Stimulated activated CD4-positive, alpha-beta T cell treated with anti-CD3 and anti-CD28 coated beads, Interleukin-12 subunit alpha, Interleukin-12 subunit beta, amount 100 ng/mL, for 48 hours (primary cell): ENCODE measurements at places on chromosomes 12 and 14.

GRCh38 chr12:2796187-2796666 lies 1.5 kb downstream of the FKBP4 start:
- DNase-seq = no peak

DNA sequence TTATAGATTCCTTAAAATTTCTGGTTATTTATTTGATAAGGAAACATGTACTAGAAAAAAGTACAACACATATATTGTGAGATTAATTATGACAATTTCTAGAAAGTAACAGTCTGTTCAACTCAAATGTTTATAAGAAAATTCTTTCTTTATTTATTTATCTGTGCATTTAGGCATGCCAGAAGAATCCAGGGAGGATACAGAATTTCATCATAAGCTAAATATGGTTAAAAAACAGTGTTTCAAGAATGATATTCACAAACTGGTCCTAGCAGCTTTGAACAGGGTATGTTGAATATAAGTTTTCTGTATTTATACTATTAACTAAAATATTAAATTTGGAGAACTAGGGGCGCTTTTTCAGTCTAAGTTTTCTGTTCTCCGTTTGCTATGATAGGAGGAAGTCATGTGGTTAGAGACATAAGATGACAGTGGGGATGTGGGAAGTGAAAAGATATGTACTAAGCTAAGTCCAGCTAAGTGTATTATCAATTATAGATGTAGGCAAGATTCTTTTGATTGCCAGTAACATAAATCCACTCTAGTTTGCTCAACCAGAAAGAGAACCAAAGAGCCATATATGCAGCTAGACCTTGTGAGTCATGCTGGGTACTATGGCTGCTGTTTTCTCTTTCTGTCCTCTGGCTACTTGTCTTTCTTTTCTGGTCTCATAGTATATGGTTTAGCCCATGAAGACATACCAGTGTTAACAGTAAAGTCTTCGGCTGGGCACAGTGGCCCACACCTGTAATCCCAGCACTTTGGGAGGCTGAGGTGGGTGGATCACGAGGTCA lies 39.0 kb downstream of the LRRK2 start:
- no peak for DNase-seq

- DNase-seq = no peak
Measured at GRCh38 chr12:24044941-24045703, 95.7 kb upstream of the SOX5 start.

DNA sequence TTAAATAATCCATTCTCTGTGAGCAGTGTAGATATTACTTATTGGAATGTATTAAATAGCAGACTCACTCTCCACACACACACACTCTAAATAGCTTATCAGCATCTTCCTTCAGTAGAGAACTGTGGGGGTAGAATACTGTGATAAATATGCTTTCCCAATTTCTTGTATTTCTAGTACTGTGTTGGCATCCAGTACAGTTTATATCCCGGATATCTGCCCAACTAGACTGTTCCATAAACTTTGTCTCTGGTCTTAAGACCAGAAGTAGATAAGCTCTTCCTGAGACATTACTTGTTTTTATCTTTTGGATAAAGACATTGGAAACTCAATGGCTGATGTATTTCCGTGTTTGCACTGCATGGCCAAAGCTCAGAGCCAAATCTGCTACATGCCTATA lies 136.2 kb upstream of the PDZRN4 start:
- DNase-seq = no peak

DNA sequence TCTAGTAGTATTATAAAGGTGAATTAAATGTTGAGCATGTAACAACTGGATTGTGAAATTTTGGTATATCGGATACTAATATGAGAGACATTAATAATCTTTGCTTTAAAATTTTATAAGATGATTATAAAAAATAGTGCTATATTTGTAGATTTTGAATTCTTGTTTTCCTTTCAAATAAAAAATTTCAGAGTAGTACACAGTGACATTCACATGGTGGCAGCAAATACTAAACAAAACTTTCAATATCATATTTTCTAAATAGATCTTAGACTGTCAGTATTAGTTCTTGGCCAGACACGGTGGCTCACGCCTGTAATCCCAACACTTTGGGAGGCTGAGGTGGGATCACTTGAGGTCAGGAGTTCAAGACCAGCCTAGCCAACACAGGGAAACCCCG lies 166.0 kb downstream of the NAV3 start:
- DNase-seq = no peak

DNA sequence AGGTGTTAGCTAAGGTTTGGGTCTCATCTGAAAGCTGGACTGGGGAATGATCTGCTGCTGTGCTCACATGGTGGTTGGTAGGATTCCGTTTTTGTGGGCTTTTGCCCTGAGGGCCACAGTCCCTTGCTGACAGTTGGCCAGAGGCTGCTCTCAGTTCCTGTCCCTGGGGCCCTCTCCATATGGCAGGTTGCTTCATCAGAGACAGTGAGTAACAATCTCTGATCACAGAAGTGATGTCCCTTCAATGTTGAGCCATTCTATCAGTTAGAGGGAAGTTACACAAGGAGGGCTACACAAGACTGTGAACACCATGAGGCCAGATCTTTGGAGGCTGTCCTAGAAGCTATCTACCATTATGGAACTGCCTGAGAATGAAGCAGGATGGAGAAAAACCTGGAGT lies 137.2 kb downstream of the AACS start:
- DNase-seq = no peak

GRCh38 chr12:6903722-6904121 lies 900 bp upstream of the LRRC23 start:
- DNase-seq = no peak

- no peak for DNase-seq
Measured at GRCh38 chr12:20374795-20375194, 6.5 kb downstream of the PDE3A start.

- no peak for DNase-seq
Measured at GRCh38 chr12:62698701-62699101, 232.1 kb downstream of the MON2 start.

GRCh38 chr14:97299661-97300060 lies 502.5 kb downstream of the VRK1 start:
- no peak for DNase-seq

GRCh38 chr12:55972042-55972441 lies 1.8 kb upstream of the RAB5B start:
- no peak for DNase-seq

DNA sequence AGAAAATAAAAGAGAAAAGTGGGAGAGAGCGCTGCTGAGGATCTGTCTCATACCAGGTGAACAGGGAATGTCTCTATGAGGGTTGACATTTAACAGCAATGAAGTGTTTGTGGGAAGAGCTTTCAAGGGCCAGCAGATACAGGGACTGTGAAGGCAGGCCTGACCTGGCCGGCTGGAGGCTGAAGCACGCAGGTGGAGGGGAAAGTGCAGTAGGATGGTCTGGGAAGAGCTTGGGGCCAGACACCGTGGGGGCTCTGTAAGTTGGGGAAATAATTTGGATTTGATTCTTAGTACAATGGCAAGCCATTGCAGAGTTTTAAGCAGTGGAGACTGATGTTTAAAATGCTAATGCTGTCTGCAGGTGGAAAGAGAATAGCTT lies 23.8 kb upstream of the DHRS2 start:
- DNase-seq = no peak

DNA sequence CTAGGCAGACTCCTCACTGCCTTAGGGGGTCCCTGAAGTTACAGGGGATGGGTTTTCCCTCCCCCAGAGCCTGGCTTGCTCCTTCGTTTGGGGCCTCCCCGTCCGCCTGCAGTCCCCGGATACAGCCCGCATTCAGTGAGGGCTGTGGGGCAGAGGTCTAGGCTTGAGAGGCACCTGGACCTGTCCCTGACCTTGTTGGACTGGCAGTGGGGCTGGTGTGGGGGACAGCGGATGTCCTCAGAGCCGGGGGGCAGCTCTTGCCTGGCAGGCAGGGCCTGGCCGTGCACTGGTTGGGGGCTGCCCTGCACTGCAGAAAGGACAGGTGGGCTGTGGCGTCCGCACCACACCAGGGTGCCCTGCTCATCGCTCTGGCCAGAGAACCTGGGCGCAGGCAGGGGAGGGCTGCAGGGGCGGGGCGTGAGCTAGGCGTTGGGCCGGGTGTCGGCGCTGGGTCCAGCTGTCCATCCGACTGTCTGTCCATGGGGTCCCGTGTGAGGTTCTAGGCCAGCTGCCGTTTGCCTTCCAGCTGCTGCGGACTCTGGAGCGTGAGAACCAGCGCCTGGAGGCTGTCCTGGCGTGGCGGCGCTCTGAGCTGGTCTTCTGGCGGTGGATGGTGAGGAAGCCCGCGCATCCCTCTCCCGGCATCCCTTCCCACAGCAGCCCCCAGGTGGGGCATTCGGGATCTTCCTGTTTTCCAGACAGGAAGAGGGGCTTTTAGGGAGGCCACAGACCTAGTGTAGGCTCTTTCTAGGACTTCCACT lies 6.0 kb downstream of the TEDC1 start:
- DNase-seq = no peak

DNA sequence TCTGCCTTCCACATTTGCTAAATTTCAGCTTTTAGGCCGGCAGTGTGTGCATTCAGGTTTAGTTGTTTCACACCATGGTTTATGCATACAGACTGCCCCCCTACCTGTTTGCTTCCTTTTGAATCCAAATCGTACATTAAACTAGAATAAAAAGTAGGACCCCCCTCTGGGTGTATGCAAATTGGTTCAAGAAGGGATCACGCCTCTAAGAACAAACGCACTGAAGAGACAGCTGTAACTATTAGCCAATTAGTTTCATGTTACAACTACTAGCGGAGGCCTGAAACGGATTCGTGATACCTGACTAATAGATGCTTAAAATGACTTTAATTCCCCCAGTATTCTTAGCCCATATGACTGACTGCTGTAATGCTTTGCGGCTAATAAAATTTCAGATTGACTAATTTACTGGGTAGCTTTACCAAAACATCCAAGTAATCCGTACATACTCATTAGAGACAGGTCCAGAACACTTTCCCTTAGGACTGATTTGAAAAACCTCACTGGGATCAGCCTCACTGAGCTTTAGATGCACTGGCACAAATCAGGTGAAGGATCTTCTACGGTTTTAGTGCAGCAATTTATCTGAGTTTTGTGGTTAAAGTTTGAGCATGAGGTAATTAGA lies 411.8 kb downstream of the NPAS3 start:
- DNase-seq = no peak

DNA sequence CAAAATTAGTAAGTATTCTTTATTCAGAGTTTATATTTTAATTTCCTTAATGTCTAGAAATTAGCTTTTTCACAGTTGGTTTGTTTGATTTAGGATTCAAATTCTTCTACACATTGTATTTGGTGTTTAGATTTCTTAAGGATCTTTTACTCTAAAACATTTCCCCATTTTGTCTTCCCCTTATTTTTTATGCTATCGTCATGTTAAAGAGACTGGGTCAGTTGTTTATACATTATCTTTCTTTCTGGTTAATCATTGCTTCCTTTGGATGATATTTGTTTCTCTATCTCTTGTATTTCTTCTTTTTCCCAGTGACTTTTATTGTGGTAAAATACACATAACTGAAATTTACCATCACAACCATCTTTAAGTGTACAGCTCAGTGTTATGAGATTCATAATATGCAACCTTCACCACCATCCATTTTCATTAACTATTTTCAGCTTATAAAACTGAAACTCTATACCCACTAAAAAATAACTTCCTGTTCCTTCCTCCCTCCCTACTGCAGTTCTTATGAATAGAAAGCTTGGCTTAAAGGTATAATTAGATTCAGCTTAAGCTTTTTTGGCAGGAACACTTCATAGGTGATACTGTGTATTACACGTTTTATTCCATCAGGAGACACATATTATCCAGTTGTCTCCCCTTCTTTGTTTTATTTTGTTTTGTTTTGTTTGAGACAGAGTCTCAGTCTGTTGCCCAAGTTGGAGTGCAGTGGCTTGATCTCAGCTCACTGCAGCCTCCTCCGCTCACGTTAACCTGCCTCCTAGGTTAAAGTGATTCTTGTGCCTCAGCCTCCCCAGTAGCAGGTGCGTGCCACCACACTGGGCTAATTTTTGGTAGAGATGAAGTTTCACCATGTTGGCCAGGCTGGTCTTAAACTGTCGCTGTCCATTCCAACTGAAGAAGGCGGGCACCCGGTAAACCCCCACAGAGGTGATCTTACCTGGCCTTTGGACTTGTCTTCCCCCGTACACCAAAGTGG lies 45.0 kb downstream of the NOPCHAP1 start:
- no peak for DNase-seq

GRCh38 chr14:91361233-91361811 lies 56.3 kb downstream of the CCDC88C start:
- DNase-seq = no peak

GRCh38 chr12:65592416-65592815 lies 231.9 kb upstream of the HMGA2 start:
- DNase-seq = no peak

DNA sequence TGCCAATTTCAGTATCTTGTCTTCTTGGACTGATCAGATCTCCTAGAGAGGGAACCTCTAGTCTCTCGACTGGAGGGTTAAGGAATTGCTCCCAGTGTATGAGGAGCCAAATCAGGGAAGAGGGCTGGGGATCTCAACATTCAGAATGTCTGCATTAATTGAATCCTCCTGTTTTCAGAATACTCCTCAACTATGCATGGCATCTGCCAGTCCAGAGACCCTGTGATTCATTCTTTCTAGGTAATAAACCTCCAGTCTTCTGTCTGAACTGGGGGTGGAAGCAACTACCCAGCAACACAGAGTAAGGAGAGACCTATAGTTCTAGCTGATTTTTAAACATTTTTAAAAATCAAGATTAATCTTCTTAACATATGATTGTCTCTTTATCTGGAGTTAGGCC lies 92.7 kb downstream of the AKAP6 start:
- no peak for DNase-seq

DNA sequence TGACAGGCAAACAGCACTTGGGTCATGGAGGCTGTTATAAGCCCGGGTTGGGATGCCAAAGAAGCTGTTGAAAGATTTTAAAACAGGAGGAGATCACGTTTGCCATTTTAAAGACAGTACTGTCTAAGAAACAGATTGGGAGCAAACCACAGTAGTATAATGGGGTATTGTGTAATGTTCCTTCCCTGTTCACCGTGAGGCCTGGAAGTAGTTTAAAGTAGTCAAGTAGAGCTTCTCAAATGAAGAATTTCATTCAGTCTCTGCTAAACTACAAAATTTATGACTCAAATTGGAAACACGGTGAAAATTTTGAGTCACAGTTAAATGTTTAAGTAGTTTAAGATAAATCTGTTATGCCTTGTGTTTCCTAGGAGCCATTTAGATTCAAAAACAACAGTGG lies 35.8 kb downstream of the ATP2A2 start:
- no peak for DNase-seq

GRCh38 chr12:120979220-120979861 lies 998 bp downstream of the HNF1A start:
- DNase-seq = no peak

DNA sequence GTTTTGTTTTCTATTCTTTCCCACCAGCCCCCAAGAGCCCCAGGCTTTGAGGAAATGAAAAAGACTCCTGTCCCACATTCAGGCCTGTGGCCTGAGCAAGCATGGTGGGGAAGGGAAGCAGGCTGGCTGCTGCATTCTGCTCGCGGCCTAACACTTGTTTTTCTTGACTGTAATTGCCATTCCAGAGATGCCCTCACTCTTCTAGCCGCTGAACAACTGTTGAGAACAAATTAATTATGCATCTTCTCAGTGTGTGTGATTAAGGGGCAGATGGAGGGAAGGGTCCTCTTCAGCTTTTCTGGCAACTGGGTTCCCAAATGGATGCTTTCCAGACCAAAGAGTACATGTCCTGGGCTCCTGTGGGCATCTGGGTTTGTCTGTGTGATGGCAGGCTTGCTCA lies 43.3 kb downstream of the ADCK1 start:
- no peak for DNase-seq
